NCI-H524 (cell line): ENCODE measurements at places on chromosomes 13 and 19.
A peak's percentile ranks its signal among the peaks of the same experiment; 100 is the strongest.

GRCh38 chr19:56991912-56992311, 127.9 kb upstream of the USP29 start:
- no peak for DNase-seq

GRCh38 chr13:73722120-73722519, 412.1 kb downstream of the KLF12 start:
- DNase-seq = peak; percentile 7

DNA sequence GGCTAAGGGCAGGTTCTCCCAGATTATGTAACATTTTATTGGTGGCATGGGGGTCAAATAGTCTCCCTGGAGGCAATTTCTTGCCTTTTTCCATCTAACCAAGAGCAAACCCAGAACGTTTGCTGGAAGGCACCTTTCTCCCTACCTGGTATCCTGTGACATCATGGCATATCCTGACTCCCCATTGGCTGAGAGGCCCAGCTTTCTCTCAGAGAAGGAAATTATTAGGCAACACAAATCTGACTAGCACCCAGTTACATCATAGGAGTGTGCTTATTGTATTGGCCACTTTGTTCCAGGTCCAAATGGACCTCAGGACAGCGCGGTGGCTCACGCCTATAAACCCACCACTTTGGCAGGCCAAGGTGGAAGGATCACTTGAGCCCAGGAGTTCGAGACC, 13.0 kb downstream of the NTN5 start:
- DNase-seq = no peak

GRCh38 chr13:47680748-47681147, 320.3 kb downstream of the SUCLA2 start:
- no peak for DNase-seq

DNA sequence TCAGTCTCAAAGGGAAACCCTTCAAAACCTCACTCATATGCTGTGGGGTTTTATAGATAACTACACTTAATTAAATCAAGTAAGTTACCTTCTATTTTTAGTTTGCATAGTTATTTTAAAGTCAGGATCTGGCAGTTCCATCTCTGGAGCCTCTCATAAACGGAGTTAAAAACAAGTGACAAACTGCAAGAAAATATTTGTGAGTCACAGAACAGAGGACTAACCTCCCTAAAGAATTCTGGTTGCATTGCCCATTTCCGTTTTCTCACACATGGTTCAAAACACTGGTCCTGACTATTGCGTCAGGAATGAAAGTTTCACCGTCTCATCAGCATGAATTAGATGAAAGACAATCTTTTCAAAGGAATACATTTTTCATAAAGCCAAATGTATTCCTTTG, 10.6 kb downstream of the RXFP2 start:
- DNase-seq = no peak

GRCh38 chr19:4580961-4581665, 21.6 kb upstream of the SEMA6B start:
- peak; percentile 49 for DNase-seq

DNA sequence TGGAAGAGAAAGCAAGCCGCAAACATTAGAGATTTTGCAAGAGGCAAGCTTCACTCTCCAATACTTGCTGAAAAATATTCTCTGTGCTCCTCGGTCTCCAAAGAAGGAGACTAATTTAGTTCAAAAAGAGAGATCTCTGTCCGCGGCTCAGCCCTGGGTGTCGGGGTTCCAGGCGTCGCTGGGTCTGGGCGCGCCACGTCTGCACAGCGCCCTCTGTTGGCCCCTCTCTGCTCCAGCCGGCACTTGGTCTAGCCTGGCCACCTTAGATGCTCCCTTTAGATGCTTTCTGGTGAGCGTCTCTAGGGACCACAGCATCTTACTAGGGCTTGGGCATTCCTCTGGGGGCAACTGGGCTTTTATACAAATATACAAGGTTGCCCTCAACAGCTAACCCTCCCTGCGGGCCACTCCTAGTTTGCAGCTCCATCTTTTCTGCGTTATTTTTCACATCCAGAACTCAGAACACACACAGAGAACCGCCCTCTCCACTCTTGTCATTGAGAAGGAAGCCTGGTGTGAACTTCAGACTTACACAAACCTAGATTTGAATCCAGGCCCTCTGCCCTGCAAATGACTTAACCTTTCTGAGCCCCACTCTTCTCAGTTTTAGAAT, 78.3 kb downstream of the CYSLTR2 start:
- DNase-seq = no peak

DNA sequence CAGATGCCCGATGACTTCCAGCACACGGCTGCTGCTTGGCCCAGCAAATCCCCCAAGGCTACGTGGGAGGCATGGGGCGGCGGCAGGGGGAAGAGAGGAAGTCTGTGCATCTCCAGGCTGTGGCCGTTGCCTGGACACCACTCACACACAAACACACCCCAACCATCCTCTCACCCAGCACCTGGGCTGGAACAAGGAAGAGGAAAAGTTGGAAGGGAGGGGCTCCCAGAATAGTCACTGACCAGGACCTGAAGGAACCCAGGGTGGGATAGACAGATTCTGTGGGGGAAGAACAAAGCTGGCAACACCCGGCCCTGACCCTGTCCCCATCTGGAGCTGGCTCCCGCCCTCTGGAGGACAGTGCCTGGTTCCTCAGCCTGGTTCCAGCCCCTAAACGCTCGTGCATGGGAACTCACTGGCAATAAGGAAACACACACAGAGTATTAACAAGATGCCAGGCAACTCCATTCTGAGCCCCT, 11.2 kb downstream of the PPP6R1 start:
- DNase-seq = no peak

DNA sequence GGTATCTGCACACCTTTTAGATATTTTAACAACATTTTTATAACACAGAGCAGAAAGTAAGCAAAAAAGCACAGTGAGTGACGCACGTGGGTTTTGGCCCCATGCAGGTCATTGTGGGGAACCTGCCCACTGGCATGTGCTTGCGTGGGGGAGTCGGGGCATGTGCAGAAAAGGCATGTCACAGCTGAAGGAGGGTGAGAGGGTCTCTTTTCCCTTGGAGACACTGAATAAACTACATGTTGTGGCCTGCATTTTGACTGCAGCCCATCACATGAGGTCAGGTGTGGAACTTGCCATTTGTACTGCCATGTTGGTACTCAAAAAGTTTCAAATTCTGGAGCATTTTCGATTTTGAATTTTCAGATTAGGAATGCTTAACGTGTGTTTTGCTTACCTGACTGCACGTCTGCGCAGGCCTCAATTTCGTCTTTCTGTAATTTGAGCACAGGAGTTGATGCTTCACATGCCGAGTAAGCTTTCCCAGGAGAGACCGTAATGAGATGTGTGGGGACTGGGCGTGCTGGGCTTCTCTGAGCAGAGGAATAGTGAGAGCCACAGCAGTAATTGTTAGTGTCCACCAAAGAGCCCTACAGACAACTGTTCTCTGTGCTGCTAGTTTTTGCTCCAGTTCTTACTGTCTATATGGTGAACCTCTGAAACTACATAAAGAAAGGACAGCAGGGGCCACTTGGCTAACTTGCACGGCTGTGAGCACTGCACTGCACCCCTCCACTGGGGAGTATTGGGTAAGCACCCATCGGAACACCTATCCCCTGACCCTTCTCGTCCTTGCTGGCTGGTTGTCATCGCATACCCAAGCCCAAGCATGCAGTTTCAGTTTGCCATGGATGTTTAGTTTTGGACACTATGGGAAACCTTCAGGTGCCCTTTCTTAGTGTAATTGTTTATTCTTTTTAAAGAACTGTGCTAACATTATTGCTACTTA, 72.9 kb upstream of the GPR183 start:
- no peak for DNase-seq

DNA sequence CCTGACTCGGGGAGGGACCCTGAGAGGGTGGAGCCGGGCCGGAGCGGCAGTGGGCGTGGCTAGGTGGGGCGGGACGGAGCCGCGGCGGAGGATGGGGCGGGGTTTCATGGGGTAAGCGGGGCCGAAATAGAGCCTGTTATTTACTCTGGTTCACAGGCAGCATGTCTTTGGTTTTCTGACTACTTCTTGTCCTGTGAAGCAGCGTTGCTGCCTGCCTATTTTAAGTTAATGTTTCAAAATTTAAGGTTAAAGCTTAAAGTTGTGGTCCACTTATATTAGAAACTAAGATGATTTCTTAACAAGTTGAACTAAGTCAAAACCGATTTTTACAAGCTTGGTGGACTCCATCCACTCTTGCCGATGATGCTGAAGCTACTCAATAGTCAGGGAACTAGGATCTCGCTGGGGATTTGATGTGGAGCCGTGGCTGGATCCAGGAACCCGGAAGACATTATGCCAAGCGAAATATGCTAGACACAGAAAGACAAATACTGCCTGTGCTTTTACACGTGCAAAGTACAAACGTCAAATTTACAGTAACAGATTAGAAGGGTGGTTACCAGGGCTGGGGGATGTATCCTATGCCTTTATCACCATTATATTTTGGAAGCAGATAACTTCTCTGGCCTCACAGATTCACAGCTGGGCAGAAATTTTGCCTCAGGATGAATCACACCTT, 433 bp upstream of the ZNF616 start:
- no peak for DNase-seq

- DNase-seq = peak; percentile 77
Observed at GRCh38 chr13:59356607-59357006, 807.1 kb downstream of the DIAPH3 start.

GRCh38 chr13:43118521-43118920, 95.1 kb downstream of the DNAJC15 start:
- DNase-seq = no peak

DNA sequence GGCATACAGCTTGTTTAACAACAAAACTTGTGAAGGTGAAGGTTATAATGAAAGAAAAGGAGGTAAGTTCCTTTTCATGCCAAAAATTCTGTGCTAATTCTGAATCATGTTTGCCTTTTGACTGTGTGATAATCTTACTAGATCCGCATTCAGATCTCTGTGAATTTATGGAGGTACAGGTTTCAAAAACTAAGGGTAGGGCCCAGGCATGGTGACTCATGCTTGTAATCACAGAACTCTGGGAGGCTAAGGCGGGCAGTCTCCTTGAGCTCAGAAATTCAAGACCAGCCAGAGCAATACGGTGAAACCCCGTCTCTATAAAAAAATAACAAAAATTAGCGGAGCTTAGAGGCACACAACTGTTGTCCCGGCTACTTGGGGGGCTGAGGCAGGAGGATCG, 45.9 kb downstream of the PCDH9 start:
- DNase-seq = no peak

- DNase-seq = no peak
Observed at GRCh38 chr19:50933640-50934039, 19.2 kb downstream of the KLK5 start.

- no peak for DNase-seq
Observed at GRCh38 chr19:21587549-21587948, 82.1 kb downstream of the ZNF429 start.

- no peak for DNase-seq
Observed at GRCh38 chr13:41356786-41357185, 45.7 kb downstream of the NAA16 start.

- no peak for DNase-seq
Observed at GRCh38 chr19:10921199-10921909, 7.1 kb downstream of the YIPF2 start.

- DNase-seq = no peak
Observed at GRCh38 chr19:50667759-50668231, 18.6 kb downstream of the C19orf81 start.

DNA sequence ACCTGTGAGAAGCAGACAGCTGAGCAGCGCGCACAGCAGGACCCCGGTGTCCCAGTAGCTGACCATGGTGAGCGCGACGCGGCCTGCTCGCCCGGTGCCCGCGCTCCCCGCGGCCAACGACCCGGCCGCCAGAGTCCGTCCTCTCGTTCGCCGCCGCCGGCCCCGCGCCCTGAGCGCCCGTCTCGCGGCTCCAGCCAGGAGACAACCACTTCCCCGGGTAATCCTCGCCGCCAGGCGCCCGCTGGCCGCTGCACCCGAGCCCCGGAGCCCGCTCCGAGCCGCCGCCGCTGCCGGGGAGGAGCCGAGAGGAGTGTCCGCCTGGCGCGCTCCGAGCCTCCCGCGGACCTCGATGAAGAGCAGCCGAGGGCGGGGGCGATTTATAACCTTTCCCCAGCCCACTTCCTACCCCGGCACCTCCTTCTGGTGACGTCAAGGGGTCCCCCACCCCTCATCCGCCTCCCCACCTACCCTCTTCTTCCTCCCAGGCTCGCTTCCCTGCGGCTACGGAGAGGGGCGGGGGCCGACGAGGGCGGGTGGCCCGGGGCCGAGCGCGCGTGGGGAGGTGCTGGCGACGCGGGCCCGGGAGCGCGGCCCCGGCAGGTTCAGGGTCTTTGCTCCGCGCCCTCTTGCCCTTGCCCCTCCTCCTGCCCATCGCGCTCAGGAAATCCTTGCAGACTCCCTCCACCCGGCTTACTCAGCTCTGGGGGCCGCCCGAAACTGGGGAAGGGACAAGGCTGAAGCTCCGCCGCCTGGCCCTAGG, at the start of gene FLT1:
Gene FLT1 (minus strand): TSS at position 351 of the 760 bp plus-strand sequence. CDS start 285 bp downstream, at position 66.
- DNase-seq = no peak

DNA sequence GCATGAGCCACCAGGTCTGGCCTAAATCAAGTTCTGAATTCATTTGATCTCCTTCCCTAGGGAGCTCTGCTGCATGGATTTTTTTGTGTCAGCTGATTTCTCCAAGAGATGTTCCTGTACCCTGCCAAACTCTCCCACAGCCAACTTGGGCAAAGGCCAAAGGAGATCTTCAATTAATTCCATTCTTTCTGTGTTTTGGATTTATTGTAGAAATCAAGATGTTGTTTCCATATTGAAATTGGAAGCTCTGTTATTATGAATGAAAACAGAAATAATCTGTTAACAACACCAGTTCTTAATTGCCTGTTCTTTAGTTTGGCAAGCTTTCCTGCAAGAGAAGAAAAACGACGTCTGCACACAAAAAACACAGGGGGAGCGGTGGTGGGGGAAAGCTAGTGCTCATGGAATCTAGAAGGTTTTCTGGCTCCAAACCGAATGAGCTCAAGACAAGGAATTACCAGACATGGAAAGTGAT, 86.5 kb upstream of the ABCC4 start:
- no peak for DNase-seq

- peak; percentile 32 for DNase-seq
Observed at GRCh38 chr19:44903602-44904425, 1.8 kb upstream of the APOE start.

DNA sequence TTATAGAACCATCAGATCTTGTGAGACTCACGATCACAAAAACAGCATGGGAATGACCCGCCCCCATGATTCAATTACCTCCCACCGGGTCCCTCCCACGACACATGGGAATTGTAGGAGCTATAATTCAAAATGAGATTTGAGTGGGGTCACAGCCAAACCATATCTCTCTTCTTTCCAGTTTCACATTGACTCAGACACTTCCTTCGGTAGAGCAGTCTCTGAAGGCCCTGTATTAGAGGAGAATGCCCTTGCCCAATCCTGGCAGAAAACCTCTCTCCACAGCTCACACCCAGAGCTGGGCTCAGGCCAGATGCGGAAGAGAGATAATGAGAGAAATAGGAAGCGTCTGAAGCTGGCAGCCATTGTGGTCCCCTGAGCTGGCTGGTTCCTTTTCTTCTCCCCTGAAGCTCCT, 72.4 kb upstream of the CLDN10 start:
- DNase-seq = no peak
